ENCODE measurements at places on chromosomes 11 and 22.

GRCh38 chr11:130760515-130761125 lies 155.7 kb downstream of the SNX19 start:
- no peak for DNase-seq

DNA sequence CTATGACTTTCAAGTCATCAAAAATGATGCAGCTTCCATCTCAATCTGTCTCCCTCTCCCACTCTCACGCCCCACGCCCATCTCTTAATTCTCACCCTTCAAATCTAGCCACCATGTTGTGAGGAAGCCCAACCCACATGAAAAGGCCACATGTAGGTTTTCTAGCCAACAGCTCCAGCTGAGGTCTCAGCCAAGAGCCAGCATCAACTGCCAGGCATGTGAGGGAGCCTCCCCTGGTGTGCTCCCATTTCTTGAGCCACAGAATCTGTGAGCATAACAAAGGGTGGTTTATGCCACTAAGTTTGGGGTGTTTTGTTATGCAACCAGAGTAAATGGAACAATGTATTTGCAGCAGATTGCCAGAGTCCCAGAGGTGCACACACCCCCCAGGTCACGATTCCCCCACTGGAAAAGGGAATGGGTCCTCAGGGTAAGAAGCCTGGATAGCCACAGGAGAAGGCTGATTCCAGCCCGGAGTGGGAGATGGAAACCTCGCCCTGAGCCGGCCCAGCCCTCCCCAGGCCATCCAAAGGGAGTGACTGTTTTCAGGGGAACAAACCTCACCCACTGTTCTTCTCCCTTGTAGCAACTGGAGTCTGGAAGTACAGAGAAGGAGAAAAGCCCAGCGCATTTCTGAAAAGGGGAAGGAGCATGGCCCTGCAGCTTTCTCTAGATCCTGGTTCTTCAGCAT lies 20.0 kb upstream of the LINC01488 start:
- no peak for DNase-seq

- DNase-seq = no peak
Measured at GRCh38 chr11:47324520-47324919, 28.0 kb downstream of the MYBPC3 start.

GRCh38 chr11:128840783-128841182 lies 26.3 kb downstream of the KCNJ1 start:
- DNase-seq = no peak

DNA sequence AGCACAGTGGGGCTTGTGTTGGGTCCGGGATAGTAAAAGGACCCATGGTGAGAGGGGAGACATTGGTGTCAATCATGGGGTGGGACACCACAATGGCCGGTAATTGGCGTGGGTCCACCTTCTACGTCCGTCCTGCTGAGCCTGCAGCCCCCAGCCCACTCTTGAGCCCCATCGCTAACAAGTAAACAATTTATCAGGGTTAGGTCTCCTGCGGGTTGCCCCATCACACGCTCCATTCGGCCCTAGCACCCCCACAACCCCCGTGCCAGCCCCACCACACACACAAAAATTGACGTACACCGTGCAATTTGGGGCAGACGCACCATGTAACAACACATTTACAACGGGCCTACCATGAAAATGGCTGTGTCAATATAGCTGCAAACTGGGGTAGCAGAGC lies 86.5 kb upstream of the HTATIP2 start:
- DNase-seq = no peak

GRCh38 chr11:58024601-58025091 lies 965 bp downstream of the OR9Q1 start:
- no peak for DNase-seq

- no peak for DNase-seq
Measured at GRCh38 chr11:27468995-27469695, 3.4 kb downstream of the LGR4 start.

DNA sequence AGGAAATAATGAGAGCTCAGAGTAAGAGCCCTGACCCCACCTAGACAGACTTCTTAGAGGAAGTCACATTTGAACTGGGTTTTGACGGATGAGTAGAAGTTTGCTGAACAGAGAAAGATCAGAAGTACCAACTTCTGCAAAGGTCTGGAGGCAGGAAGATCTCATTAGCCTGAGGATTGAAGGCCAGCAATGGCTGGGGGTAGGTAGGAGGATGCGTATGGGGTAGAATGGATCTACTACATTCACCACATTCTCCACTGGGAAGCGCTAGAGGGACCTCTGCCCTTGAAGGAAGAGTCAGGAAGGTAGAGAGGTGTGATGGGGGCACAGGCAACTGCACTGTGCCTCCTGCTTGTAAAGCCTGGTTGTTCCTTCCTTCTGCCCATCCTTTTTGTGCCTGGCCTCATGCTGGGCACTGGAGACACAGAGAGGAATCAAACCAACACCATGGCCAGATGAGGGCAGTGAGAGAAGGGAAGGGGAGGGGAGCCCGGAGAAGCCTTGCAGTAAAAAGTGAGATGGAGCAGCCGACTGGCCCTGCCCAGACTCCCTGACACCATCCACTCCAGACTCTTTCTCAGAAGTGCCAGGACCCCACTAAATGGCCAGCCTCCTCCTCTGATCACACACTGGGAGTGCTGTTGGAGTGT lies 4.9 kb downstream of the TPBGL start:
- DNase-seq = no peak

- no peak for DNase-seq
Measured at GRCh38 chr11:75413864-75414263, 14.5 kb downstream of the RPS3 start.

- no peak for DNase-seq
Measured at GRCh38 chr11:70036971-70037882, 40.9 kb upstream of the ANO1 start.

DNA sequence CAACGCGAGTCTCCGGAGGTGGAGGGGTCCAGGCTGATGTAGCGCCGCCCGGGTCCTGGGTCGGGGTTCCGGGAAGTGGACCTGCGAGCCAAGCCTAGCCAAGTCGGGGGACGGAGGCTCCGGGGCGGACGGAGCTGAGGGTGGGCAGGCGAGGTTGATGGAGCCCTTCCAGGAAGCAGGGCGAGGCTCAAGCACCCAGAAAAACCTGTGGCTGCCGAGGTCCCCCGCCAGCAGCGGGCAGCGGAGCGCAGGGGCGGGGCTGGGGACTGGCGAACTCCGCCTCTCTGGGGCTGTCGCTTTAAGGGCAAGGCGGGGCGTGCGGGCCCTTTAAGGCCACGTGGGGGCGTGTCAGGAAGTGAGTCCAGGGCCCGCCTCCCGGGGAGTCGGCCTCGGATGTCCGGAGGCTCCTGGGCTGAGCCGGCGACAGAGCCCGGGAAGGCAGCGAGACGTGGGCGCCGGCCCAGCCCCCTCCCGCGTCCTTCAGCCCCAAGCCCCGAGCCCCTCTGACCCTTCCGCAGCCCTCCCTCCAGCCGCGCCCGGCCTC lies at the start of gene SLC35C1:
Gene SLC35C1, plus strand, starts transcription at position 389 of the 544 bp plus-strand sequence. CDS start 653 bp downstream, outside the sequence.
- DNase-seq = peak; percentile 73

- no peak for DNase-seq
Measured at GRCh38 chr11:121391914-121392313, 60.2 kb upstream of the SORL1 start.

GRCh38 chr22:36465232-36466021 lies 16.0 kb downstream of the TXN2 start:
- DNase-seq = no peak

GRCh38 chr11:107268977-107269376 lies 188.6 kb downstream of the CWF19L2 start:
- no peak for DNase-seq

GRCh38 chr11:61580271-61580888 lies 496 bp downstream of the SYT7 start:
- no peak for DNase-seq

GRCh38 chr22:37182101-37182948 lies 5.7 kb downstream of the C1QTNF6 start:
- no peak for DNase-seq

DNA sequence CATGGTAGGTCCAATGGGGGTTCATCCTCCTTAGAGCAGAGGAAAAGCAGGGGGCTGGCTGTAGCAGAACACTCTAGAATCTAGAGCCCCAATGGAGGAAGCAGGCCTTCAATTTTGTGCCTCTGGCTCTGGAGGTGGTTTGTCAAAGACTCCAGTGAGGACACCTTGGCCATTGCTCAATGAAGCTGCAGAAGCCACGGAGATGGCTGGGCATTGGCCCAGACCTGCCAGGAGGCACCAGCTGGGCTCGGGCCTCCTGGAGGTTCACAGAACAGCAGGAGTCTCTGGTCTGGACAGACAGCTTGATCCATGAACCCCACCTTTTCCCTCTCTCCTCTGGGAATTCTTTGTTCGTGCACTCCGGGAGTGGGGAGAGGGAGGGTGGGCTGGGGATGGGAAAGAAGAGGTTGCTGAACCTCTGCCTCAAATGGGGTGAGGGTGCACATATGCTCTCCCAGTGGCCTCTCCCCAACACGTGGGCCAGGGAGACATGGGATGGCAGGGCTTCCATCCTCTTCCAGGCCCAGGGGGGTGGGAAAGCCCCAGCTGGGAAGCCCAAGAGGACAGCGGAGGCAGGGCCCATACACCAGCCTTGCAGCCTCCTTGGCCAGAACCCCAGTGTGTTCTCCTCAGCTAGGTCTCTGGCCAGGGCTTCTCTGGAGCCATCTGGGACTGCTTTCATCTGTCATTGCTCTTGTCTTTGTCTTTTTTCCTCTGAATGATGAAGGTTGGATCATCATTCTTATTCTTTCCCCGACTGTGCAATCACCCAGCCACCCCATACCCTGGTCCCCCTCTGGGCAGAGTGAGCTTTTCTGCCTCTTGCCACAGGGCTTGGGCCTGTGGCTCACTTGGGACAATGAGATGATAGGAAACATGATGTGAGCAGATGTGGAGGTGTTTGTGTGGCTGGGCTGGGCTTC lies 1019.4 kb downstream of the BRD1 start:
- DNase-seq = no peak

GRCh38 chr11:108394744-108395284 lies 72.5 kb downstream of the C11orf65 start:
- no peak for DNase-seq

GRCh38 chr22:48825802-48826520 lies 1001.7 kb downstream of the BRD1 start:
- no peak for DNase-seq

GRCh38 chr11:61384271-61385242 lies 7.8 kb upstream of the TMEM216 start:
- DNase-seq = no peak
